ENCODE measurements at places on chromosomes 7 and 10.

DNA sequence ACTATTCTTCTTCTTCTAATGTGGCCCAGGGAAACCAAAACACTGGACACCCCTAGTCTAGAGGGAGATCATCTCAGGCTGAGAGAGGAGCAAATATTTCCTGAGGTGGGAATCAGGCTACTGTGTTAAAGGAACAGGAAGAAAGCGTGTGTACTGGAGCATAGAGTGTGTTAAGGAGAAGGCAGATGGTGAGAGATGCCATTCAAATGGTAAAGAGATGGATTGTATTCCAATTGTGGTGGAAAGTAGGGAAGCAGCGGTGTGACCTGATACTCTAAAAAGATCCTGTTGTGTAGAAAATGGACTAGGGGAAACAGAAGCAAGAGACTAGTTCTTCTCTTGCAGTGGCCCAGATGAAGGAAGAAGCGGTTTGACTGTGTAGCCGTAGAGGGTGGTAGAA lies 31.2 kb downstream of the RAB18 start:
- no peak for DNase-seq

DNA sequence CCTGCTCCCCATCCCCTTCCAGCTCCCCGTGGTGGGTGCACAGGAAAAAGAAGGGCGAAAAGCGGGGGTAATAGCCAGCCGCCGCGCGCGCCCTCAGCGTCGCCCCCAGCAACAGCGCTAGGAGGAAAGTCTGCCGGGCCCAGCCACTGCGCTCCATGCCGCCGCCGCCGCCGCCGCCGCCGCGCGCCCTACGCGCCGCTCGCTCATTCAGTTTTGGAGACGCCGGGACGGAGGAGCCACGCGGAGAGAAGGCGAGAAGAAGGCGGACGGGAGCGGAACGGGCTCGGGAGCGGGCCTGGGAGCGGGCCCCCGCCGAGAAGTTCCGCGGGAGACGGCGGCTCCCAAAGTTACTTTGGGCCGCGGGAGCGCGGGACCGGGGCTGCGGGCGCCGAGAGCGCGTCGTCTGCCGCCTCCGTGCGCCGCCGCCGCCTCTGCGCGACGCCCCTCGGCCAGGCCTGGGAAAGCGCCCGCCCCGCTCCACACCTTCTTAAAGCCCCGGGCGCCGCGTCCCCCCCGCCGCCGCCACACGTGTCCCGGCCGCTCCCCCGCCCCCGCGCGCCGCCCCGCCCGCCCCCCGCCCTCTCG lies at the start of gene RELN:
RELN (minus strand) TSS at position 459 of the 585 bp plus-strand sequence; CDS start at position 157, 302 bp downstream.
- no peak for DNase-seq

GRCh38 chr10:72311667-72312066 lies 37.9 kb downstream of the DDIT4 start:
- no peak for DNase-seq

GRCh38 chr7:135519871-135520270 lies 10.0 kb upstream of the CNOT4 start:
- DNase-seq: no peak

- DNase-seq: no peak
Measured at GRCh38 chr10:75115137-75115536, 3.7 kb downstream of the SAMD8 start.

- DNase-seq: no peak
Measured at GRCh38 chr10:113709221-113709838, 29.6 kb downstream of the CASP7 start.

- DNase-seq: no peak
Measured at GRCh38 chr10:42924484-42924883, 141.9 kb downstream of the BMS1 start.

DNA sequence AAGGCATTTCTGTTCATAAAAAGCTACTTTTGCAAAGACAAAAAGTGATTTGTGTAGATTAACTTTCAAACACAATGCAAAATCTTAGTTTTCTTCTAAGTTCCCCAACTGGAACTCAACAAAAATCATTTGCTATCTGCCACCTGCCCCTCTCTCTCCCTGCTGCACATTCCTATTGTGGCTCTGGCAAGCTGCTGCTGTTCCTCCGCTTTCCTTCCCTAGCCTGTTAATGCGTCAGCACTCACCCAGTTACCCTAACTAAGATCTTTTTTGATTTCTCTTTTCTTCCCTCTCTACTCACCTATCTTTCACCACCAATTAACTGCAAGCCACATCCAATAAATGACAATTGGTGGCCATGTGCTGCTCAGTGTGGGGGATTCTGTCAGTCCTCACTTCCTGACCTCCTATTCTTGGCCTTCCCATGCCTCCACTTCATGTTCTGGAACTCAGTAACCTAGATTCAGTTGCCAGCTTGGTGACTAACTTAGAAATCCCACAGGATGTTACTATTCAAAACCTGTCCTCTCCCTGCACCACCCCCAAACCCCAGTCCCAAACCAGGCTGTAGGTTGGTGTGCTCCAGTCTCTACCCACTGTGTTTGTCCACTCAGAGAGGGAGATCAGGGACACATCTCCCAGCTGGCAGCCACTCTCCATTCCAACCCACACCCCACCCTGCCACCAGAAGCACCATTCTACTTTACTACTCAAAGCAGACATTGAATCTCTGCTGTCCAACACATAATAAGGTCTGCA lies 140.2 kb upstream of the CTTNBP2 start:
- no peak for DNase-seq

- no peak for DNase-seq
Measured at GRCh38 chr7:134473861-134474291, 15.0 kb upstream of the AKR1B1 start.

- no peak for DNase-seq
Measured at GRCh38 chr7:18408461-18408860, 87.1 kb upstream of the HDAC9 start.

GRCh38 chr7:112594397-112594796 lies 113.6 kb downstream of the LSMEM1 start:
- no peak for DNase-seq

- no peak for DNase-seq
Measured at GRCh38 chr10:80691441-80691840, 153.7 kb downstream of the SH2D4B start.

DNA sequence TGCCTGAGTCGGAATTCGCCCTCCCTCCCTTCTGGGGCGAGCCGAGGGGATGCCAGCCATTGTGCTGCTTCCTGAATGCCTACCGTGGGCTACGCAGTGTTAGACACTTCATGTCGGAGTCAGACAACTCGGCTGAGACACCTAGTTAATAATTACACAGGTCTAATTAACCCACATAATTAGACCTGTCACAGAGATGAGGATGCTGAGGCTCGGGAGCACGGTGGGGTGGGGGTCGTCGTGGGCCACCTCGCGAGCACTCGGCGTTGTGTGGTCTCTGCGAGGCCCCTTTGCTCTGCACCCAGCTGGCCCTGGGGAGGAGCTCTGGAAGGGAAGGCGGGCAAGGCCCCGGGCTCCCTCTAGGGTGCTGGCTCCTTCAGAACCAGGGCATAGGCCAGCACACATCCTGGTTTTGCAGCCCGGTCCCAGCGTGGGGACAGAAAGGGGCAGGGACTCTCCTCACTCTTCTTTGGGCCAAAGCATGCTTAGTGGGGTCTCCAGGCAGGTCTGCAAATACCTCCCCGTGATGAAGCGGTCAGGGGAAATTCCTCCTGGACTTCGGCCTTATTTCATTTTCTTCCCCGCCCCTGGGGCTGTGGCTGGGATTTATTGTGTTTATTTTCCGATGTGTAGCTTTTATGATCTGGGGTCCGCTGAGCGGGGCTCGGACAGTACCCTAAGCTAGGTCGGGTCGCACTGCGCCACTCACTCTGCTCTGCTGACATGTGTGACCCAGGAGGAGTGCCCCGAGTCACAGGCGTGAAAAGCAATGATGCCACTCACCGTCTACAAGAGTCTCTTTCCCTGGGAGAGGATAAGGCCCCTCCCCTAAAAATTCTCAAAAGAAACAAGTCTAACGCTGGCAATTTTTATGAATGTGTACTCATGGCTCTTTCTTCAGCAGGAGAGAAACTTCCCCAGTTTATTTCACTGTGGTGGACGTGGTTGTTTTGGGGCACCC lies 4.9 kb upstream of the FOXL3 start:
- no peak for DNase-seq

DNA sequence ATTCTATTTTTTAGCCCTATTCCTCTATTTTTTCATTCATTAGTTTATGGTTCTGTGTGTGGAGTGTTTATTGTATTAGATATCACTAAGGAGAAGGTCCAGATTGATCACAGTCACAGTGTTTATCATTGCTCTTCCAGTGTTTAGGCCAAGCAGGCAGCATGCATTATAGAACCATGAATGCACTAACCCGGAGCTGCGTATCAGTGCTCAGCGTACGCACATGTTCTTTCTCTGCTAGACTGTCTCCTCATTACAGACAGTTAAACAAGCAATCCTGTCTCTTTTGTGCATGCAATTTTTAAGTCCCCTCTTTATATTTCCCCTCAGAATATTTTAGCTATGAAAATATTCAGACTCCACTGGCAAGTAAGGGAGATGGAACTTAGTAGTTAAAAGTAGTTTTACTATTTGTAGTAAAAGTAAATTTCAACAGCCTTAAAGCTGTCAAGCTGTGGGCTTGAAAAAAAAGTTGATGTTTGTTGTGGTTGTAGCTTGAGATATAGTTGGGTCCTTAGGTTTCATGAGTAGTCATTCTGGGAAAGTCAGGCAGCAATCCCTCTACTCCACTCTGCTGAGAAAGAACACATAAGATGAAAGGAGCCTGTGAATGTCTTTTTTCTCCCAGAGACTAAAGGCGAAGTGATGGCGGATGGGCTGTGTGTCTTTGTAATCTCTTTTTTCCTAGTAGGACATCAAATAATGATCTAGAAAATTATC lies 260.4 kb downstream of the CDK14 start:
- DNase-seq: no peak

- no peak for DNase-seq
Measured at GRCh38 chr10:100357059-100357858, 10.2 kb downstream of the SCD start.

GRCh38 chr10:133309720-133310398 lies 1.1 kb downstream of the ZNF511 start:
- no peak for DNase-seq

DNA sequence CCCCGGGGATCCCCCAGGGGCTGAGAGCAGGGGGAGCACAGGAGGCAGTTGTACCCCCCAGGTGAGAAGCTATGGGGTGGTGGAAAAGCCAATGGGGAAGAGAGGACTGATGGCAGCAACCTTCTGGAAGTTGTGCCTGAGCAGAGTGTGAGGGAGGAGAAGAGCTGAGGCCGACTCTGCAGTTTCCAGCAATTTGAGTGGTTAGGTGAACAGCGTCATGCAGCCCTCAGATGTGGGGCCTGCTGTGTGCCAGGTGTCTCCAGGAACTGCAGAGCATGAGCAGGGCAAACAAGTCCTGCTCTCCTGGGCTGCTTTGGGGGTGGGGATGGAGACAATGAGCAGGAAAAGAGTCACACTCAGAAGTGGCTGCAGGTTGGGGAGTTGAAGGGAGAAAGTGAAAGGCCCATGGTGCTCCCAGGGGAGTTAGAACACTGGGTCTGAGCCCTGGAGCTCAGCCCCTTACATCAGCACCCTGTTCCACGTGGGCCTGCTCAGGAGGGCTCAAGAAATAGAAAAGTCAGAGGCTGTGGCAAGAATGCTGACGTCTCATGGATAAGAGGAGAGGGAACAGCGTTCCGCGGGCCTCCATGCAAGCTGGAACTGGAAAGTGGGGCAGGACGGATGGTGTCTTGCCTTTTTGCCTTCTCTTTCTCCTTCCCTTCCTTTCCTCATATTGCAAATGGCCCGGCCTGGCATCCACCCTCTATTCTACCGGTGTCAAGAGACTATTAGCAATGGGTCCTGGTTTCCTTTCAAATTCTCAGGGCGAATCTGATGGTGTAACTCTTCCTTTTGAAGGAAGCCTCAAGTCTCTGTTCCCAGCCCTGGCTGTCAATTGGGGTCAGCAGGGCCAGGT lies 4.0 kb upstream of the AFAP1L2 start:
- DNase-seq: no peak

DNA sequence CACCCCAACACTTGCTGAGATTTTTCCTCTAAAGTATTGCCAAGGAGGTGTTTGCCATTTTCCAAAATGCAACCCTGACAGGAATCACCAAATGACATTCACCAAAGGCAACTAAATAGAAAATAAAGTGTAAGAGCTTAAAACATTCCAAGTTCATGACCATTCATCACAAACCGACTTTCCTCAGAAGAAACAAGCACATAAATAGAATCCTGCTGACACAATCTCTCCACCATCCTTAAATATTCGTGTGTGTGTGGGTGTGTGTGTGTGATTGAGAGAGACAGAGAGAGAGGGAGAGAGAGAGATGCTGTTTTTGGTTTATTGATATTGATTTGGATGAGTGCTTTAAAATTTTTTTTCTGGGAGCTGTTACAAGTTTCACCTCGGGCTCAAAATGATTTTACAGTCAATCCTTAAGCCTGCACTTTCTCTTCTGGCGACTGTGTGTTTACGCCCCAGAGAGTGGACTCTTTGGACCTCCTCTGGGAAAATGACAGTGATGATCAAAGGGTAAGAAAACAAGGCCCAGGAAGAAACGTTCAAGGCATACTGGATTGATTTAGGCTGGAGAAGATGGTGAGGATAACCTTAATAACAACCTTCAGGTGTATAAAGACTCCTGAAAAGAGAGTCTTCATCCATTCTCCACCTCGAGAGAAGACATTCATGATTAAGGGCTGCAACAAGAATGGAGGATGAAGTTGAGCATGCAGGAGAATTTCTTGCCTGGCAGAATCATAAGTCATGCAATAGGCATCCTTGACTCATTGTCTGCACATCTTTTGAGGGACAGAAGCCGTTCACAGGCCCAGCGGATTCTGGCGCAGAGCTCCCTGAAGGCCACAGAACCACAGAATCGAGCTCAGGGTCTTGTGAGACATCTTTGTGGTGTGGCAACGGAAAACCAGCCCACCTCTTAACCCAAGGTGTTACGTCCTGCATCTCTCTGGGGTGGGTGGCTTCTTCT lies 104.4 kb upstream of the FGFR2 start:
- no peak for DNase-seq

DNA sequence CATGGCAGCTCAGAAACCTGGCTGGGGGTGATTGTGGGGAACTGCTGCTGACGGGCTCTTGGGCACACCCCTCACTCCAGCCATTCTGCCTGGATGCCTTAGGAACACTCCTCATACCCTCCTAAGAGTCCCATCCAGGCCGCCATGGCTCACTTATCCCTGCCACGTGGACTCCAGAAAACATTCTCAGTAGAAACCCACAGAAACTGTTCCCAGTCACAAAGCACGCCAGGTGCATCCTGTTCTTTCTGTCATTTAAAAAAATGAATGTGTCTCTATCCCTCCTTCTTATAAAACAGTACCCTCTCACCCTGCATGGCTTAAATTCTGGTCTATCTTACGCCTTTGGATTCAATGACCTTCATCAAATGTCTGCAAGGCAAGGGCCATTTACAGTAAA lies 177.7 kb downstream of the CUX1 start:
- no peak for DNase-seq

DNA sequence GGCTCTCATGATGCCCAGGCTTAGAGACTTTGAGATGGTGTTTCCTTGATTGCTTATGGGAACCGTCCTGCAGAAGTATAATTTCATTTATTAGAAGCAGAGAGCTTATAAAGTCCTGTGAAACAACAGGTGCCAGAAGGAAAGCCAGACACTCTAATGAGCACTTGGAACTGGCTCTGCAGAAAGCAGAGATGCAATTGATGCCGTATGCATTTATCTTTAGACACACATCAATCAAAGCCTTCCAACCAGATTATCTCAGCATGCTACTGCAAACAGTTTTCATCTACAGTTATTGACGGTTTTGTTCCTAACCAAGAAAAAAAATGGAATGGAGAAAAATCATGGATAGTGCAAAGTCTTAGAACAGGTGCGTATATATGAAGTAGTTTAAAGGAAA lies 371.7 kb upstream of the PRKCQ start:
- no peak for DNase-seq

Data from stimulated activated CD4-positive, alpha-beta T cell treated with anti-CD3 and anti-CD28 coated beads, Interleukin-4, amount 100 ng/mL, for 48 hours (primary cell).